Stimulated activated CD4-positive, alpha-beta T cell treated with anti-CD3 and anti-CD28 coated beads, Interleukin-4, amount 100 ng/mL, for 24 hours (primary cell): ENCODE measurements at places on chromosomes 16 and 17.

DNA sequence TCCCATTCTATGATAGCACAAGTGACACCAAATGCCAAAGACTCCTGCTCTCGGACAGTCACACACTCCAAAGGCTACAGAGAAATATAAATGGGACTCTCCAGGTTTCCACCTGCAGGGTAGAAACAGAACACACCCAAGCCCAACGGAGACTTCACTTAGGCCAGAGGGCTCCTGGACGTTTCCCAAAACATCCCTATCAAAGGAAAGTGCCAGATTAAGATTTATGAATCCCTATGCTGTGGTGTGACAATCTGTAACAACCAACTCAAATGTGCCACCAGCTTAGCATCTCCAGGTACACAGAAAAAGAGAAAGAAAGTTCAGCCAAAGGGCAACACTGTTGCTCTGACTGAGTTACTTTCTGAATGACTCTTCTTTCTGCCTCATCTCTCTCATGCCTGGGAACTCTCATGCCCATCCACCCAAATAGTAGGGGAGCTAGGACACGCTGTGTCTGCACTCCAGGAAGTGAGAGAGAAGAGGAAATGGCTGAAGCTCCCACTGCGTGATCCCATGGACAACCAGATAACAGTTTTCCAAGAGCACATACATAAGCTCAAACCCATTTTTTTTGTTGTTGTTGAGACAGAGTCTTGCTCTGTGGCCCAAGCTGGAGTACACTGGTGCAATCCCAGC is 49.7 kb downstream of the SMG6 start:
- peak; percentile 60 for DNase-seq

GRCh38 chr16:88662222-88662842 is 559 bp downstream of the MVD start:
- peak; percentile 15 for DNase-seq

DNA sequence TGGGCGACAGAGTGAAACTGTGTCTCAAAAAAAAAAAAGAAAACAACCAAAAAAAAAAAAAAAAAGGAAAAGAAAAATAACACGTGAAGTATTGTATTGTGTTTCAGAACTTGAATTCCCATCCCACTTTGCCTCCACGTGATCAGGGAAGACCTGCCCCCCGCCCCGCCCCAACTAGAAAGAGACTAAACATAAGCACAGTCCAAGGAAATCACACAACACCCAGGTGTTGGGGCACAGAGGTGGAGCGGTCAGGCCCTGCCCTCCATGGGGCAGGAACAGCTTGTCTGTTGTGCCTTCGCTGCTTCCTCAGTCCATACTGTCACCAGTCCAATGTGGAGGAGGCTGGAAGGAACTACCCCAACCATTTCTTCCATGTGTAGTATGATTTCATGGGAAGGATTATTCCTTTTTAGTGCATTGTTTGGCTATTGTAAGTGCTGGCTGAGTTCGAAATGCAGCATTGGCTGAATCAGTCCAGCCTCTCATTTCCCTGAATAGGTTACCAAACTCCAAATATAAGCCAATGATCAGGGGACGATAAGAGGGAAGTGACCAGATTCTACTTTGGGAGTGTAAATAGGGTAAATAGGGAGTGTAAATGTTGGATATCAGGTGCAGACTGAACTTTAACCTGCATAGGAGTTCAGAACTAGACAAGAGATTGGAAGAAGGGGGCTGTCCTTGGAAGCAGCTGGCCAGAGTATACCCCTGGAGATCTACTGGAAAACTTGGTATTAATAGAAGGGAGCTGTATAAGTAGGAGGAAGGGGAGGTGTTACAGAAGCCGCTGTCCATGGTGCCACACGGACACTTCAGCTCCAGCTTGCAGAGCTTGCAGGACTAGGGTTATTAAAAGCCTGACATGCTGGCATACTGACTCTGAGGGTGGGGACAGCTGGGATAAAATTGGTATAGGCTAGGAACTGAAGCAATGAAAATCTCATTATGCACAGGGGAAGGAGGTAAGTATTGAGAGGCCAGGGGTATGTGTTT is 50.7 kb downstream of the TANGO6 start:
- DNase-seq, result no peak

- DNase-seq, result no peak
Observed at GRCh38 chr17:18280249-18280648, 19.8 kb downstream of the MIEF2 start.

DNA sequence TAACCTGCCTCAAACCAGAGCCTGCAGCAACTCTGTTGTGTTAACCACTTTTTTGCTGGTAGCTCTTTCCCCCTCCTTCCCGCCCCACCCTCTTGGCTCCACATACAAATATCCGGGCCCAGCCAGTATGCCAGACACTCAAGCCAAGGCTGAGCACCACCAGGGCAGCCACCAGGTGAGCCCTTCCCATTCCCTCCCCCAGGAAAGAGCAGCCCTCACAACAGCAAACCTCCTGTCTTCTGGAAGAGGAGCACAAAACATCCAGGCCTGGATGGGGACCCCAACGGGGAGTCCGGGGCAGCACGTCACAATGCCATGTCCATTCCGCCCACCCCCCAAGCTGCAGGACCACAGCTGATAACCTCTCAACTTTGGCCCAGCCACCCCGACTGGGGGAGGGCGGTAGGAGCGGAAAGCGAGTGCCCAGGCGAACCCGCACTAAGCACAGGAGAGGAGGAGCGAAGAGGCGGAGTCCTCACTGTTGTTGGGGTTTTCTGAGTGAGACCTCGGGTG is 757 bp downstream of the ORMDL3 start:
- peak; percentile 58 for DNase-seq
